ENCODE measurements at places on chromosomes 3 and 15. TPM values are rescaled to one million over a fixed set of nuclear protein-coding genes. Genes with fewer than 3 reads are reported as not detected.

GRCh38 chr15:77656294-77656693, 23.6 kb upstream of the LINGO1 start:
- peaks cover 43% of the 10 kb centered on the region for H3K27me3 ChIP-seq
- H3K4me3 ChIP-seq = no peak overlapping the region
- no peak overlapping the region for H3K27ac ChIP-seq

GRCh38 chr3:177789500-177789899, 592.2 kb upstream of the TBL1XR1 start:
- no peak for DNase-seq
- no peaks in the 10 kb centered on the region for H3K27me3 ChIP-seq
- H3K27ac ChIP-seq = peak overlapping the region; percentile 85

GRCh38 chr3:190024912-190025311, 95.8 kb downstream of the P3H2 start:
- H3K27ac ChIP-seq = peak overlapping the region; percentile 84
- peaks cover 3% of the 10 kb centered on the region for H3K36me3 ChIP-seq
- H3K4me1 ChIP-seq = peaks cover 70% of the 10 kb centered on the region
- no peaks in the 10 kb centered on the region for H3K27me3 ChIP-seq

GRCh38 chr3:30332196-30333021, 274.0 kb upstream of the TGFBR2 start:
- H3K27ac ChIP-seq = no peak overlapping the region
- H3K4me3 ChIP-seq = no peak overlapping the region
- H3K4me1 ChIP-seq = peaks cover 24% of the 10 kb centered on the region
- peaks cover 1% of the 10 kb centered on the region for H3K36me3 ChIP-seq
- DNase-seq = no peak
- H3K27me3 ChIP-seq = no peaks in the 10 kb centered on the region

DNA sequence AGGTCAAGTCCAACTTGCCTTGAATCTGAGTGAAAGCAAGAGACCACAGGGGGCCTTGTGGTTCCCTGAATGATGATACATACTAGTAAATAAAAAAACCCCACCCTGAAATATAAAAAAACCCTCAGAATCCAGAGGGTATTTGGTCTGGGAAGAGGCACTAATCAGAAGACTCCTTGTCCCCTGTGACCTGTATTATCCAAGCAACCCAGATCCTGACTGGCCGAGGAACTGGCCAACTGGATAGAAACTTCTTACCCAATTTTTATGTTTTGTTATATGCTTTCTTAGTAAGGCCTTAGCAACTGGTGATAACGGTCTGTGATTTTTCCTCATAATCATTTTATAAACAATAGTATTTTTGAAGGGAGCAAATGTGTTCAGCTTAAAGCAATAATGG, 17.5 kb downstream of the ABI3BP start:
- peaks cover 45% of the 10 kb centered on the region for H3K4me1 ChIP-seq
- no peak overlapping the region for H3K27ac ChIP-seq
- H3K27me3 ChIP-seq = no peaks in the 10 kb centered on the region
- H3K36me3 ChIP-seq = peaks cover 3% of the 10 kb centered on the region
- H3K4me3 ChIP-seq = no peak overlapping the region

DNA sequence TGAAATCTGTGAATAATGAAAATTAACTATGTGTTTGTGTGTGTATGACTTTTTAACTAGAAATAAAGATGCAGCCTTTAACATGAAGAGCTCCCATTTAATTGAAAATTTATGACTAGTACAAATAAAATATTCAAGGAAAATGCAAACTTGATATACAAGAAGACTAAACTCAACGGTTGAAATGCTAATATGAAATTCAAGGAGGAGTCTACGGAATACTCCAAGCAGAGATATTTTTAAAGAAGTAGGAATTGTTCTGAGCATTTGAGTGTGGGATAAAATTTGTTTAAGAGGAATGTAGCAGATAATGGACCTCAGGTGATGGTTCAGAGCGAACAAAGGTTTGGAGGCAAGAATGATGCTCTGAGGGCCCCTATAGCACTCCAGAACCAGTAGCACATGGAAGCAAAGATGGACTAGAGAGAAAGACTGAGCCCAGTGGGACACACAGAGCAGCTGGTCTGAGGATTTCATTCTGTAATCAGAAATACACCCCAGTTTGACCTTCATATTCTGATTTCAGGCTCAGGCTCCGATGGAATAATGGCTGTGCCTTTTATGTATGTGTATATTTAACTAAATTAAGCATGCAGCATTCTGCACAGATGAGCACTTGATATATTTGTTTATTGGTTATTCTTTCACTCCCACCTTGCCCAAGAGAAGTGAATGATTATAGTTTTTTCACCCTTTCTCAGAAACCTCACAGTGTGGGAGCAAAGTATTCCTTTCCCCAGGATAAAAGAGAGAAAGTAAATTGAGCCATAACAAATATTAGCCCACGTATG, 227.1 kb downstream of the ZPLD1 start:
- no peak overlapping the region for H3K4me3 ChIP-seq
- H3K36me3 ChIP-seq = no peaks in the 10 kb centered on the region
- H3K27me3 ChIP-seq = peaks cover 16% of the 10 kb centered on the region
- H3K4me1 ChIP-seq = no peaks in the 10 kb centered on the region
- no peak for DNase-seq

- H3K27ac ChIP-seq = no peak overlapping the region
- DNase-seq = no peak
- H3K4me1 ChIP-seq = peaks cover 53% of the 10 kb centered on the region
- H3K4me3 ChIP-seq = no peak overlapping the region
These were observed 29.5 kb downstream of the CCDC12 start for GRCh38 chr3:46946856-46947545.

- H3K4me1 ChIP-seq = peaks cover 13% of the 10 kb centered on the region
- no peaks in the 10 kb centered on the region for H3K27me3 ChIP-seq
- peaks cover 10% of the 10 kb centered on the region for H3K36me3 ChIP-seq
- H3K27ac ChIP-seq = no peak overlapping the region
- no peak overlapping the region for H3K4me3 ChIP-seq
- no peak for DNase-seq
These were observed 3.0 kb downstream of the RPL39L start for GRCh38 chr3:187136337-187136736.

GRCh38 chr3:127821394-127821793, 921 bp downstream of the MGLL start:
- H3K4me1 ChIP-seq = peaks cover 59% of the 10 kb centered on the region
- no peaks in the 10 kb centered on the region for H3K27me3 ChIP-seq

- peaks cover 22% of the 10 kb centered on the region for H3K4me1 ChIP-seq
- peak overlapping the region; percentile 31 for H3K27ac ChIP-seq
- peak overlapping the region; percentile 77 for H3K4me3 ChIP-seq
- DNase-seq = peak; percentile 67
These were observed 1.8 kb downstream of the CLN6 start for GRCh38 chr15:68227643-68228142.

DNA sequence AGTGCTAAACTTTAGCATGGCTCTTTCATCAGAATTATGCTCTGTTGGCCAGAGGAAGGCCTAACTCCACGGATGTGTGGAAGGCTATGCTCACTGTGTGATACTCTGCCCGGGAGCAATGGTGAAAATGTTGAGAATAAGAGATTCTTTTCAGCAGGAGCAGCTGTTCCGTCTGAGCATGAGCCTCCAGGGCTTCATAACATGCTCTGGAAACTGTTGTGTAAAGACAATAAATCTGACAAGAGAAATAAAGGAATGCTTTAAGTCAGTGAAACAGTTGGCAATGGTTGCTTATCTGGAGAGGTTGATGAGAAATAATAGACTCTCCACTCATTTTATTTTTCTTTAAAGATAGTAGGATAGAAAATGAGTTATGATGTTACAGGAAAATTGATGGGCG, 269.8 kb downstream of the DIPK2A start:
- no peak overlapping the region for H3K4me3 ChIP-seq
- H3K4me1 ChIP-seq = peaks cover 14% of the 10 kb centered on the region
- H3K36me3 ChIP-seq = no peaks in the 10 kb centered on the region
- peak overlapping the region; percentile 7 for H3K27ac ChIP-seq
- no peak for DNase-seq
- H3K27me3 ChIP-seq = no peaks in the 10 kb centered on the region

- no peak overlapping the region for H3K4me3 ChIP-seq
- H3K27ac ChIP-seq = no peak overlapping the region
These were observed 7.2 kb upstream of the MCF2L2 start for GRCh38 chr3:183435661-183436060.

DNA sequence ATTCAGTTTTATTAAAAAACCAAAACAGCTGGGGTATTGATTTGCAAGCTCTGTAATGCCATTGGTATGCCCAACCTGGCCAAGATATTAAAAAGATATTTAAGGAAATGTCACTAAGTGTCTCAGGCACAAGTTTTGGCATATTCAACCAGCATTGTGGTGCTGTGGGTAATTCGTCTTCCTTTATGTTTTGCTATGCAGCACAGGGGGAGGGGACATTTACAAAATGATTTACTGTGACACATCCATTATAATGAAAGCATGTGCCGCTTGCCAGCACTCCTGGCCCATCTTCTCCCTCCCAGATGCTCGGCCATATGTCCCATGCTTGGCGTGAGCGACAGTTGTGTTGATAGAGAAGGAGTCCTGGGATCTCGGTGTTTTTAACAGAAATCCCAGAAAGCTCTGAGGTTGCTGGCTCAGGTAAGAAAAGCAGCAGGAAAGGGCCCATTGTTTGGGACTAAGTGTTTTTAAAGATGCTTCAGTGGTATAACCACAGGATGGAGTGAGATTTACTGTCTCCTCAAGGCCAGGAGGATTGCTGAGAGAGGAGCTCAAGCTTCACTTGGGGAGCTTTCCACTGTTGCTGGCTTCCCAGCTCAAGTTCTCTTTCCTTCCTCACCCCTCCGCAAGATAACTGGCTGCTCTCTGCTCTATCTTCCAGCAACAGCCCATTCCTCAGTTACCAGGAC, 158.2 kb upstream of the TSC22D2 start:
- H3K4me1 ChIP-seq = peaks cover 73% of the 10 kb centered on the region
- no peak overlapping the region for H3K4me3 ChIP-seq
- DNase-seq = no peak
- no peaks in the 10 kb centered on the region for H3K36me3 ChIP-seq
- H3K27me3 ChIP-seq = no peaks in the 10 kb centered on the region

DNA sequence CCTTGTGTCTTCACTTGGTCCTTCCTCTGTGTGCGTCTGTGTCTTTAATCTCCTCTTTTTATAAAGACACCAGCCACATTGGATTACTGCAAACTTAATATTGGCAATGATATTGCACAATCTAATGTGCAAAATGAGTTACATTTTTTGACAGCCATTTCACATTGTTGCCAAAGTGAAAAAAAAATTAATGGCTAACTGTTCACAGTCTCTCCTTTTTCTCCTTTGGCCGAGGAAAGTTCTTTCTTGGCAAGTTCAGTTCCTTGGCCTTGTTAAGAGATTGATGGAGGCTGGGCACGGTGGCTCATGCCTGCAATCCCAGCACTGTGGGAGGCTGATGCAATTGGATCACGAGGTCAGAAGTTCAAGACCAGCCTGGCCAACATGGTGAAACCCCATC, 62.2 kb upstream of the ZNF280D start:
- H3K4me1 ChIP-seq = peaks cover 14% of the 10 kb centered on the region
- H3K4me3 ChIP-seq = no peak overlapping the region
- no peak for DNase-seq
- no peaks in the 10 kb centered on the region for H3K27me3 ChIP-seq
- H3K27ac ChIP-seq = no peak overlapping the region

GRCh38 chr15:57962887-57963286, 102.6 kb downstream of the ALDH1A2 start:
- peaks cover 35% of the 10 kb centered on the region for H3K27me3 ChIP-seq
- H3K4me3 ChIP-seq = no peak overlapping the region
- DNase-seq = no peak
- no peaks in the 10 kb centered on the region for H3K4me1 ChIP-seq
- no peak overlapping the region for H3K27ac ChIP-seq
- no peaks in the 10 kb centered on the region for H3K36me3 ChIP-seq

- H3K36me3 ChIP-seq = no peaks in the 10 kb centered on the region
- H3K27me3 ChIP-seq = no peaks in the 10 kb centered on the region
- DNase-seq = no peak
- H3K4me3 ChIP-seq = peak overlapping the region; percentile 48
These were observed 100.3 kb downstream of the SMAD6 start for GRCh38 chr15:66802025-66803001.

GRCh38 chr3:115800489-115801075, 177.3 kb downstream of the GAP43 start:
- H3K27me3 ChIP-seq = no peaks in the 10 kb centered on the region
- peaks cover 42% of the 10 kb centered on the region for H3K4me1 ChIP-seq
- peaks cover 2% of the 10 kb centered on the region for H3K36me3 ChIP-seq
- no peak overlapping the region for H3K4me3 ChIP-seq
- peak overlapping the region; percentile 77 for H3K27ac ChIP-seq

- H3K27me3 ChIP-seq = no peaks in the 10 kb centered on the region
- H3K4me1 ChIP-seq = no peaks in the 10 kb centered on the region
- DNase-seq = no peak
- H3K4me3 ChIP-seq = no peak overlapping the region
- H3K36me3 ChIP-seq = no peaks in the 10 kb centered on the region
These were observed 339.7 kb downstream of the IL5RA start for GRCh38 chr3:2770451-2770850.

TEX9 gene
- total RNA-seq = 2.4 TPM

CHRNA5 gene
- 1.1 TPM for total RNA-seq

RHO gene
- not detected for total RNA-seq

PLSCR2 gene
- not detected for total RNA-seq

SERPINI2 gene
- not detected for total RNA-seq

SPRED1 gene
- total RNA-seq = 40.9 TPM

RBM15B gene
- 50.3 TPM for total RNA-seq
